Astrocyte (in vitro differentiated cells and primary cell): ENCODE measurements at places on chromosomes 2 and 18. TPM values are rescaled to one million over a fixed set of nuclear protein-coding genes. Genes with fewer than 3 reads are reported as not detected.

DNA sequence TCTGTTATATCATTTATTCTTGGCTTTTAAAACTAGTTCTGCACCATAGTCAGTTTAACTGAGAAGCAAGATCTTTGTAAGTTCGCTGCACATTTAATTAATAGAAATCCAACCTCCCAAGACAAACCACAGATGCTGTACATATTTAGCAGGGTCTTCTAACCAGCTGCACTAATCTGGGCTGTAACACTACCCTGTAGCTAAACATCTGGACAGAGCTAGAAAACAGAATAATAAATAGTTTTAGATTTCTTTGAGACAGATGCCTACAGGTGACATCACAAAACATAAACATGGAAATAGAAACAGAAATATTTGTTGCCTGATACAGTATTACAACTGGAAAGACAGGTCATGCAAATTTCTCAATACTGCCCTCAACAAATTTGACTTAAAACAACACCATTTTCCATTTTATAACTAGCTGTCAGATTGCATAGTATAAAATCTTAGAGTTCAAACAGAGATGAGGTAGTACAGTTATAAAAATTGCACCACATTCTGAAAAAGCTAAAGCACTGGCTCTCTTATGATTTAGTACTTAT lies 315.1 kb downstream of the NR4A2 start:
- no peak for DNase-seq
- no peaks in the 10 kb centered on the region for H3K4me1 ChIP-seq
- no peak overlapping the region for H3K27ac ChIP-seq
- H3K27me3 ChIP-seq, result no peaks in the 10 kb centered on the region
- H3K36me3 ChIP-seq, result no peaks in the 10 kb centered on the region
- no peak overlapping the region for H3K4me3 ChIP-seq

DNA sequence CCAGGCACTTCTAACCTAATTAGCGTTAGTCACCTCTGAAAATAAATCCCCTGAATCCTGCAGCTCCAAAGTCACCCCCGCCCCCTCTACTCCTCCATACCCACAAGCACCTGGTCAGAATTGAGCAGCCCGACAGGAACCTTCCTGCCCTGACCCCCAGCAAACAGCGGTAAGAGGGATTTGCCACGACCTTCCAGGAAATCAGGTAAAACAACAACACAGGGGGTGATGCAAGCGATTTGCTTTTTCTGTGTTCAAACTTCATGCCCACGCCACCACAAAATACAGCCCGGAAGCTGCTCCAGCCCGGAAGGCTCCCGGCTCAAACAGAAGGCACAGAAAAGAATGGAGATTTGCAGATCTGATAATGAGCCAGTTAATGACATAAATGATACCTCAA lies 367.1 kb downstream of the GPD2 start:
- no peak for DNase-seq
- no peak overlapping the region for H3K27ac ChIP-seq
- H3K36me3 ChIP-seq, result no peaks in the 10 kb centered on the region
- no peak overlapping the region for H3K4me3 ChIP-seq
- H3K4me1 ChIP-seq, result no peaks in the 10 kb centered on the region
- H3K27me3 ChIP-seq, result no peaks in the 10 kb centered on the region

- peaks cover 10% of the 10 kb centered on the region for H3K4me1 ChIP-seq
- peak; percentile 74 for DNase-seq
- peak overlapping the region; percentile 76 for H3K27ac ChIP-seq
- H3K4me3 ChIP-seq, result no peak overlapping the region
Measured at GRCh38 chr2:225894236-225894980, 494.9 kb downstream of the NYAP2 start.

DNA sequence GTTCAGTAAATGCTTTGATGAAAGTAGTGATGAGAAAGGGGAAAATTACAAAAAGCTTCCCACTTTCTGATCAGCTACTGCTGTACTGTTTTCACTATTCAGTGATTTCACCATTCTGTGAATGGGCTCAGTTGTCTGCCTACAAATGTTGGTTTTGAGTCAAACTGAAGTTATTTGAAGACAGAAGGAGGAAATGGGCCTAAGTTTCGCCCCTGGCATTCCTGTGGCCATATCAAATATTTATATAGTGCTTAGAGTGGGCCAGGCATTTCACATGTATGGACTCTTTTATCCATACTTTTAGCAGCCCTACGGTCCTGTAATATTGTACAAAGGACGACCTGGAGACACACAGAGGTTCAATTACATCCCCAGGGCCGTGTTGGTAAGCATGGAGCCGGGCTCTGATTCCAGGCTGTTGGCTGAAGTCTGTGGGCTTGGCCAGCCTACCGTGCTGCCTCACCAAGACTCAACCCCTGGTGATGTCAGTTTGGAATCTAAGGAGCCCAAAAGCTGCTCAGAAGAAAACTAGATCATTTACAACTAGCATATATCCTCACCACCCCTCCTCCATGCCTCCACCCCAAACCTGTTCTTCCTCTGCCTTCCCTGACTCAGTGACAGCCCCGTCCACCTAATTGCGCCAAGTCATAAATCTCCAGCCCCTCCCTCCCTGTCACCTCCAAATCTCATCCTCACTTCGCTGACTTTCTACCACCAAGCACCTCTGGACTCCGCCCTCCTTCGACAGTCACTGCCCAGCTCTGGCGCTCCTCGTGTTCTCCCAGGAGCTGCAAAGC lies 10.1 kb upstream of the GRHL1 start:
- H3K36me3 ChIP-seq, result peaks cover 5% of the 10 kb centered on the region
- no peaks in the 10 kb centered on the region for H3K27me3 ChIP-seq
- no peak overlapping the region for H3K4me3 ChIP-seq
- peaks cover 14% of the 10 kb centered on the region for H3K4me1 ChIP-seq
- DNase-seq, result peak; percentile 84

DNA sequence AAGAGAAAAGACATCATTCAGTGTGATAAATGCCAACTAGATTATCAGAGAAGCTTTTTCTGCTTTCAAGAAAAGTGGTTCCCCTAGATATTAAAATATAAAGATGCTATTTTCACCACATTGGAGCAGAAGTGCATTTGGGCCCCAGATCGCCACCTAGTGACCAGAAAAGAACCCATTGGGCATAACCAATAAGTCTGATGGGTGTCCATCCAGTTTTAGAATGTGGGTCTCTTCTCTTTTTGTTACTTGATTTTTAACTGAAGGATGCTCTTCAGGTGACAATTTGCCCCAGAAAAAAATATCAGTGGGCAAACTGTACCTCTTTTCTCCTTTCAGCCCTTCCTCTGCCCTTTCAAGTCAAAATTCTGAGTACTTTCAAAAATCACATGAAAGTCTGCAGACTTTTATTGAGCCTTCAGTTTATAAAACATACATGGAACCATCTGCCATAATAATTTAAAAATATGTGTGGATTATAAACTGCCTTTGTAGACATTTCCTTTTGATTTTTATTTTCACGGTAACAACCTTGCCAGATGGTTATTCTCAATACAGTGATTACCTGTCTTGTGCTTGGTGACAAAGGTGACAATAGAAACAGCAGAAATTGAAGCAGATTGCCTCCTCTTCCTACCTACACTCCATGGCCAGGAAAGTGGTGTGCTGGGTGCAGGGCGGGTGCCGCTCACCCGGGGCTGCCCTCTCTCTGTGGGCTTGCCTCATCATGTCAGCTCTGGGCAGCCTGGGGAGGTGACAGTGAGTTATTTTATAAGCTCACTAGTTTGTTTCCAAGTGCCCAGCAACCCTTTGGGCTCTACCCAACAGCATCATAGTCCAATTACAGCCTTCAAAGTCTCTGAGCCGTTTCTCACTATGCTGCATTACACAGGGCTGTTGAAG lies 124.5 kb downstream of the DCDC2C start:
- H3K27me3 ChIP-seq, result no peaks in the 10 kb centered on the region
- DNase-seq, result no peak
- H3K4me3 ChIP-seq, result no peak overlapping the region
- no peaks in the 10 kb centered on the region for H3K36me3 ChIP-seq

The RNF125 gene
- 1.8 and 1.9 TPM in 2 replicates for total RNA-seq

- no peak overlapping the region for H3K4me3 ChIP-seq
- no peaks in the 10 kb centered on the region for H3K27me3 ChIP-seq
- no peaks in the 10 kb centered on the region for H3K36me3 ChIP-seq
- no peak for DNase-seq
- H3K27ac ChIP-seq, result no peak overlapping the region
- H3K4me1 ChIP-seq, result no peaks in the 10 kb centered on the region
Measured at GRCh38 chr2:183604065-183604464, 479.8 kb downstream of the NUP35 start.

GRCh38 chr2:231891514-231891905 lies 34.7 kb downstream of the NPPC start:
- no peak for DNase-seq
- peaks cover 11% of the 10 kb centered on the region for H3K27me3 ChIP-seq
- H3K4me3 ChIP-seq, result no peak overlapping the region

GRCh38 chr18:58284699-58285448 lies 240.8 kb downstream of the NEDD4L start:
- H3K4me3 ChIP-seq, result no peak overlapping the region
- no peaks in the 10 kb centered on the region for H3K36me3 ChIP-seq
- no peak overlapping the region for H3K27ac ChIP-seq
- no peaks in the 10 kb centered on the region for H3K27me3 ChIP-seq
- peaks cover 24% of the 10 kb centered on the region for H3K4me1 ChIP-seq

DNA sequence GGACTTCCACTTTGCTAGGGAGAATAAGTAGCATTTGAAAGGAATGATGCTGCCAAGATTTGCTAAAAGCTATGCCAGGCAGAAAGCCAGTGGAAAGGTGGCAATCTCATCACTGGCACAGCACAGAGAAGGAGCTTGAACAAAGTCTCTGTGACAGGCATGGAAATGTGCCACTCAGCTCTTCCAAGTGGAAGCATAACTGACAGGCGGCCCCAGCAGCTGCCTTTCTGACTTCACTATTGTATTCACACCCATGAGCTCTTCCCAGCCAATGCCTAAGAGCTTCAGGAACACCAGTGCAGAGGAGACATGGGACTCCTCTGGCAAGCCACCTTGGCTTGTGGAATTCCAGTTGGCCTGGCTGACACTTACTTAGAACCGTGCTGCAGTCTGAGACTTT lies 134.6 kb upstream of the REG3G start:
- no peak for DNase-seq
- H3K27me3 ChIP-seq, result no peaks in the 10 kb centered on the region
- H3K36me3 ChIP-seq, result no peaks in the 10 kb centered on the region
- H3K27ac ChIP-seq, result no peak overlapping the region

DNA sequence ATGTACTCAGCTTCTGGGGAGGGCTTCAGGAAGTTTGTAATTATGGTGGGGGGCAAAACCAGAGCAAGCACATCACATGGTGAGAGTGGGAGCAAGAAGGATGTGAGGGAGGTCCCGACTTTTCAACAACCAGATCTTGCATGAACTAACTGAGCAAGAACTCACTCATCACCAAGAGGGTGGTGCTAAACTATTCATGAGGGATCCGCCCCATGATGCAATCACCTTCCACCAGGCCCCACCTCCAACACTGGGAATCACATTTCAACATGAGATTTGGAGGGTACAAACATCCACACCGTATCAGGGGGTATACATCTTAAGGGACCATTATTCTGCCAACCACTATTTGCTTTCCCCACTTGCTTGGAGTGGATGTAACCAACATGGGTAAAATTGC lies 209.6 kb upstream of the HNRNPA3 start:
- no peak overlapping the region for H3K4me3 ChIP-seq
- H3K36me3 ChIP-seq, result no peaks in the 10 kb centered on the region
- H3K27ac ChIP-seq, result no peak overlapping the region
- no peaks in the 10 kb centered on the region for H3K27me3 ChIP-seq
- no peak for DNase-seq

- peak; percentile 55 for DNase-seq
- no peak overlapping the region for H3K27ac ChIP-seq
- H3K36me3 ChIP-seq, result no peaks in the 10 kb centered on the region
- peaks cover 55% of the 10 kb centered on the region for H3K27me3 ChIP-seq
Measured at GRCh38 chr2:218853766-218854165, 5.8 kb upstream of the WNT6 start.

DNA sequence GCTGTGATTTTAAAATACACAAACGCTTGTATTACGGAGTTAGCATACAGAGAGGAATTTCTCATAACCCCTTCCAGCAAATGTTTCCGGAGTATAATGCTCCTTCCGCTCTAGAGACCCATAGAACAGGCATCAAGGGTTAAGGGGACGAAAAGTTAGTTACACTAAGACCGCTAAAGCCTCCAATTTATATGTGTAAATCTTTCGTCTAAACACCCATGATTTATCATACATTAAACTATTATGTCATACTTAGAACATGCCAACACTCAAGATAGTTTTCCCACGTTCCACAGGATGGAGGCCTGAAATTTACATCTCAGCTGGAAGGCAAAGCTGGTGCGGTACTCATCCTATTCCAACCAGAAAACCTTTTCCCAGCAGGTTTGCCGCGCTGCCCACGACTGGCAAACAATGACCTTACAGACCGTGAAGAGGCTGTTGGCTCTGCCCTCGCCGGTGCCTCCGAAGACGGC lies 650 bp downstream of the ORMDL1 start:
- H3K4me3 ChIP-seq, result peak overlapping the region; percentile 93
- H3K27me3 ChIP-seq, result no peaks in the 10 kb centered on the region
- peaks cover 11% of the 10 kb centered on the region for H3K36me3 ChIP-seq
- peak; percentile 36 for DNase-seq
- peak overlapping the region; percentile 95 for H3K27ac ChIP-seq

The LRRC30 gene
- total RNA-seq, result not detected in 2 replicates

The SERPINB10 gene
- total RNA-seq, result not detected in 2 replicates
